ENCODE measurements at places on chromosomes 5 and 9.

GRCh38 chr9:95116002-95116807 is 201.3 kb downstream of the FANCC start:
- no peak for DNase-seq

DNA sequence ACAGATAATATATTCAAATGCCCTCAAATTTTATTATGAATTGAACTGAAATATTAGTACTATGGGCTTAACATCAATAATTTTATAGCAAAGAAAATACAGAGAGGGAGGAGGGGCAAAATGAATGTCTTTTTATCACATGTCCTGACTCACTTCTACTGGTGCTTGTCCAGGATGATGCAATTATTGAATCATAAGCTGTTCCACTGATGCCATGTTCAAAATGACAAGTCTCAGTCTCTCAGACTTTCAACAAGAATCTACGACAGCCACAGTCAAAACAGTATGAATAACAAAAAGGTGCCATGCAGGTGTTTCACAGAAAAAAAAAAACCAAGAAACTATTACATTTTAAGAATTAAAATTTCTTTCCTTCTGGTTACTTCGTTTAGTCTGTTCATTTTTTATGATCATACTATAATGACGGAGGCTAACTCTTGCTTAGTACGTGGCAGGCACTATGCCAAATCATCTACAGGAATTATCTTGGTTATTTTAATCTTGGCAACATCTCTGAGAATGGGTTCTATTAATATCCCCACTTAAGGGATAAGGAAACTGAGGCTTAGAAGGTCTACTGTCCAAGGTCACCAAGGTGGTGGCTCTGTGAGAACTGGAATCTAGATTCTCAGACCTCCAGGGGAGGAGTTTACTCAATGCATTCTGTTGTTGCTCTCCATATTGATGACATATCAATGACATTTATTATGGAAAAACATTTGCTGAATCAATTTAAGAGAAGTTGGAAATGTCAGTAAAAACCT is 61.5 kb downstream of the NR3C1 start:
- no peak for DNase-seq

GRCh38 chr5:33338336-33339110 is 102.2 kb upstream of the TARS1 start:
- no peak for DNase-seq

DNA sequence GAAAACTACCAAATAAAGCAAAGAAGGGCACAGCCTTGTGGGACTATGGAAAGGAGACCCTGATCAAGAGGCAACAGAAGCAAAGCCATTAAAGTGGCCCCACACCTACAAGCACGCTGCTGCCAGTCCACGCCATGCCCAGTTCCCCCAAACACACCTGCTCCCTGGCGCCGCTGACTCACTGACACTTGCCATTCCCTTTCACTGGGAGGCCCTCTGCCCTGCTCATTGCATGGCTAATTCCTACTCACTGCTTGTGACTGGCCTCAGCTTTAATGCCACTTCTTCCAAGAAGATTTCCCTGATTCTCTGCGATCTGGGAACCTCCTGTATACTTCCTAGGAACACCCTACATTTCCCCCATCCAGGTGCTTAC is 71.2 kb upstream of the TAF1L start:
- no peak for DNase-seq

Measured in K562 (cell line).